ENCODE measurements at places on chromosomes 6 and 20.

GRCh38 chr6:41549673-41550072, 3.5 kb downstream of the FOXP4 start:
- DNase-seq, result no peak

- peak; percentile 75 for DNase-seq
Measured at GRCh38 chr6:70310063-70310694, 7.3 kb upstream of the COL9A1 start.

- DNase-seq, result no peak
Measured at GRCh38 chr6:158628542-158628941, 16.0 kb downstream of the DYNLT1 start.

GRCh38 chr6:42813906-42814444, 32.1 kb downstream of the BICRAL start:
- DNase-seq, result no peak

DNA sequence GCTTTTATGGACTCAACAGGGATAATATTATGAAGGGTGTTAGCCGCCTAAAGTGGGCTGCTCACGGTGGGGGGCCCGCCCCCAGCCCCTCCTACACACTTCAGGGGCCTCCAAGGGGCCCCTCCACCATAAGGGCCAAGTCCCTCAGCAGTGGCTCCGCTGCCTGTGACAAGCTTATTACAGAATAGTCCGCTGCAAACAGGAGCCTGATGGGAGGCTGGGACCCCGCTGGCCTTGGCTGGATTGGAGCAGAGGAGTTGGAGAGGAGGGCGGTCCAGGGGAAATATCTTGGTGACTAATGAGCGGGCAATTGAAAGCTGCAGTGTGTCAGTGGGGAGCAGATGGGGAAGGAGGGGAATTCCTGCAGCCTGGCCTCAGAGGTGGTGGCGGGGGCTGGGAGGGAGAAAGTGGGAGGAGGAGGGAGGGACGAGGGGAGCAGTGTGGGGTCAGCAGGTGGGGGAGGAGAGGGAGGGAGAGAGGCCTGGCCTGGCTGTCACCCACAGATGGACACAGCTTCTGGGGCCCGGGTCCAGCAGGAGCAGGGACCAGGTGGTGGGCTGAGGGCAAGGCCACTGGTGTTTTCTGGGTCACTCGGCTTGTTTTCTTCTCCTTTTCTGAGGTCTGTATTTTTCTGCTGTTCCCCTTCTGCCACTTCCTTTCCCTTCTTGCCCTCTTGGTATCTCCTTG, 57.6 kb upstream of the FOXP4 start:
- peak; percentile 78 for DNase-seq

- peak; percentile 62 for DNase-seq
Measured at GRCh38 chr20:5608442-5609161, 141.6 kb upstream of the SHLD1 start.

- no peak for DNase-seq
Measured at GRCh38 chr6:10491463-10491862, 29.7 kb upstream of the GCNT2 start.

DNA sequence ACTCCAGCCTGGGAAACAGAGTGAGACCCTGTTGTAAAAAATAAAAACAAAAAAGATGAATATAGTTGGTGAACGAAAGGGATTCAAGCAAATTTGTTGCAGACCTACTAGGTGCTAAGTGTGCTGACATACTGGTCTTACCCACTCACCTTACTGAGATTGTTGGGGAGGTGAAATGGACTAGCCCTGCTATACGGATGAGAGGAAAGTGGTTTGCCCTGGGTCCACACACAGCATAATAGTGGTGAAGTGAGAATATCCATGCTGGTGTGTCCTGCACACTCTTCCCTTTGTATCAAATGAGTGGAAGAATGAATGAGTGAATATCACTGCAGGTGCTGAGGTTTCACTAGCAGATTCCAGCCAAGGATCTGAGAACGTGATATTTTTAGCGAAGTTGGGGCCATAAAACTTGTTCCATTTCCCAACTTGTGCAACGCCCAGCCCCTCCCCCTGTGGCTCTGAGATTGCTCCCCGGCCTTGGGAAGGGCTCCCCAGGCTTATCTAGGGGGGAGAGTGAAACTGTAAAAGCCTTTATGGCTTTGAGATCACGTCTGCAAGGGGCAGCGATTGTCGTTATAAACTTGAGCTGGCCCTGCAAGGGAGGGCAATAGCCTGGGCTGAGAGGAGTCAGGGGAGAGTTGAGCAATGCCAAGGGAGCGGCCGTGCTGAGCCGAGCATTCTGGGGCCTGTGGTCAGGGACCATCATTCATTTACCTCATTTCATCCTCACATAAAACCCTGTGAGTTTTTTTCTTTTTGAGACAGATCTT, 33.2 kb upstream of the TTPAL start:
- DNase-seq, result no peak

DNA sequence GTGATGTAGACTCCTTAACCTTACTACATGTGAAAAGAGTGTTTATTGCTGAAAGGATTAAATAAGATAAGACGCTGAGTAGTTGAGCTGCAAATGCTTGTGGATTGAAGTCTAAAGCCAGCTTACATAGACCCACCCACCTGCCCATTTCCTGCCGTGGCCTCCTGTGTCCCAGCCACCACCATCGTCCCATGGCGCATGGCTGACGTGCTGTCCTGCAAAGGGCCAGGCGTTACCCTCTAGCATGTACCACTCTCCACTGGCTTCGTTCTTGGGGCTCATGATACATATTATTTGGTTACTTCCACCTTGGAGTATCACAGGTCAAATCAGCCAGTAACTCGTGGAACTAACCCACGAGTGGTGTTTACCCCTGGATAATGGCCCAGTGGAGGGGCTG, 181.8 kb downstream of the CDH4 start:
- DNase-seq, result no peak

- no peak for DNase-seq
Measured at GRCh38 chr6:3400162-3400561, 56.7 kb downstream of the SLC22A23 start.

GRCh38 chr6:111414373-111414772, 68.6 kb downstream of the REV3L start:
- no peak for DNase-seq

GRCh38 chr6:73078908-73079610, 146.2 kb downstream of the KHDC1L start:
- peak; percentile 3 for DNase-seq

DNA sequence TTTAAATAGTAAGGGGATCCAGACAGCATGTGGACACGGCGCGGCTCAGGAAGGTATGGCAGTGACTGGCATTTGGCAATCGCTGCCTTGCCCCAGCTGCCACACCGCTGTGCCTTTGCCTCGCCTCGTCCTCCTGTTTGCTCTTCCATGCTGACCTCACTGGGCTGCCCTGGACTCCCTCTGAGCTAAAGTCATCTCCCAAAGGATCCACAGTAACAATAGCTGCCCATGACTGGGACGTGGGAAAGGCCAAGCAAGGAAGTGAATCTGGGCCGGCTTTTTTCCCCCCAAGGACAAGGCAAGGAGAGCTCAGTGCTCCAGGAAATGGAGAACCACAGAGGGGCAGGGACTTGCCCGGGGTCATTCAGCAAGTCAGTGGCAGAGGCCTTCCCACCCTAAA, 48.1 kb downstream of the JPH2 start:
- DNase-seq, result peak; percentile 53

DNA sequence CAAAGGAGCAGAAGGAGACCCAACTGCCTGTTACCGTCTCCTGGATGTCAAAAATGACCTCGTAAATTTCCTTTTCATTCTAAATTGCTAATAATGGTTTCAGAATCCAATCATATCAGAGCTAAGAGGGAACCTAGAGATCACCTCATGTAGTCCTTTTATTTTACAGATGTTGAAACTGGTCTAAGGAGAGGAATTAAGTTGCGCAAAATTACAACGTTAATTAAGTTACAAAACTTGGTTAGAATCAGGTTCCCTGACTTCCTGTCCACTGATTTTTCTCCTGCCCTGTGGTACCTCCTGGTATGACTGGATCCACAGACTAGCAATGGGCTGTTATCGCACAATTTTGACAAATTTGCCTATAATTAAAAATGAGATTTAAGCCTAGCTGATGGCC, 9.0 kb upstream of the STK38 start:
- no peak for DNase-seq

DNA sequence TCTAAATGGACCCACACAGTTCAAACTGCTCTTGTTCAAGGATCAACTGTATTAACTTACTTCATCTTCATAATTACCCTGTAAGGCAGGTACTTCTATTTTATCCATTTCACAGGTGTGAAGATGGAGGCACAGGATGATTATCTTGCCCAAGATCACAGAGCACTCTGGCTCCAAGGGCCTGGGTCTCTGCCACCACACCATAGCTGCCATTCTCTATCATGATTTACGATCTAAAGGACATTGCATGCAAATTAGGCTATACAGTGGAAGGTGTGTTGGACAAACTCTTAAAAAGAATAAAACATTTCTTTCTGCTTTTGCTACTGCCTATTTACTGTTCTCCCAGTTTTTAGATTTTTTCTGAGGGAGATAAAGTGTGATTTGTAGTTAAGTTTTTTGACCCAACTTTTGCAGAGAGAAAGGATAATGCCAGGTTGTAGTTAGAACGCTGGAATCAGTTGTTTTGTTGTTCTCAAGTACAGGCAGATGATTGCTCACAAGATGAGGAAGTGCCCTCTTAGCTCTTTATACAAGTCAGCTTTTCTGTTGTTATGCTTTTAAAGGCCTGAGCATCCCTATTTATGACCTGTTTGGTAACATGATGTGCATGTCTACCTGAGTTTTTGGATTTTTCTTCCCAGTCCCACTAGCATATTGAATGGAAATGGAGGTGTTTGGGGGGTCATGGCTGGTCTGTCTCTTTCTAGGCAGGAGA, 247.9 kb downstream of the ZFAND3 start:
- DNase-seq, result no peak

- peak; percentile 34 for DNase-seq
Measured at GRCh38 chr20:17525650-17526049, 5.5 kb downstream of the BFSP1 start.

DNA sequence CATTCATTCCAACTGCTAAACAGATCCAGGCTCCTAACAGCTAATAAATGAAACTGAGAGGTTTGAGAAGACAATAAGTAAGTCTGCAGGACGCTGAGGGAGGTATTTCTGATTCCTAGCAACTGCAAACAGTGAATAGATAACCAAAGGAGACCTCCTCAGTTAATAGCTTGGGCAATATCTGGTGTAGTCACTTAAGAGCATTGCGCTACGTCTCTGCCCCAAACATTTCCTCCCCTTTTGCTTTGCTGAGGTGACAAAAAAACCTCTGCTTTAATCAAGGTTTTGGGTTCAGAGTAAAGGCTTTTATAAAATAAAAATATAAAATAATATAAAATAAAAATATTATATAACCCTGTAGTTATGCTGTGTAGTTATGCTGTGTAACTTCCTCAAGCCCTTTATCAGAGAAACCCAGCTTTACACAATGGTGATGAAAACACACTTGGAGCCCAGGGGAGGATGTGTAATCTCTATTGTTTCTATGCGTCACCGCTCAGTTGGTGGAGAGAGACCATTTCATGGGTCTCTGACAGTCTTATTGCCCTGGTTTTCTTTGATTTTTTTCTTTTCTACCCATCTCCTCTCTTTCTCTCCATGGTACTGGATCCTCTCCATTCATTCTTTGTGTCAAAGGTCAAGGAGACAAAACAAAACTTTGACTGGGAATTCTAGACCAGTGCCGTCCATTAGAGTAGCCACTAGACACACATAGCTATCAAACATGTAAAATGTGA, 18.9 kb upstream of the CALHM5 start:
- DNase-seq, result peak; percentile 79

GRCh38 chr6:170112583-170112860, 178.4 kb downstream of the DLL1 start:
- DNase-seq, result no peak

GRCh38 chr6:25006075-25006474, 70.3 kb upstream of the RIPOR2 start:
- no peak for DNase-seq

DNA sequence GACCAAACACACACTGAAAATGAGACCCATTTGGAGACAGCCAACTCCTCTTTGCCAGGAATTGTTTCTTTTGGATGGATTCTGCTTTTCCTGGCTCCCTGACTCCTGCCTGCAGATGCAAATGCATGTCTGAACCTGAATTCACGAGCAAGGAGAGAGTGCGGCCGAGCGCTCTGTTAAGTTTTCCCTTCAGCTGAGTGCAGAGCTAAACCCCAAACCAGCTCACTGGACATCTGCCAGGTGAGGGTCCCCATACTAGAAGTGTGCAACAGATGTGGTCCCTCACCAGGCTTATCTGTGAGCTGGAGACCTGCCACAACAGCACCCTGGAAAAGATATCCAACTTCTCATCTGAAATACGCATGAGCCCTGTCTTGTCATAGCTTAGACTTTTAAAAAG, 59.0 kb downstream of the CD164 start:
- DNase-seq, result no peak

- no peak for DNase-seq
Measured at GRCh38 chr20:34216382-34216742, 24.9 kb upstream of the ASIP start.

DNA sequence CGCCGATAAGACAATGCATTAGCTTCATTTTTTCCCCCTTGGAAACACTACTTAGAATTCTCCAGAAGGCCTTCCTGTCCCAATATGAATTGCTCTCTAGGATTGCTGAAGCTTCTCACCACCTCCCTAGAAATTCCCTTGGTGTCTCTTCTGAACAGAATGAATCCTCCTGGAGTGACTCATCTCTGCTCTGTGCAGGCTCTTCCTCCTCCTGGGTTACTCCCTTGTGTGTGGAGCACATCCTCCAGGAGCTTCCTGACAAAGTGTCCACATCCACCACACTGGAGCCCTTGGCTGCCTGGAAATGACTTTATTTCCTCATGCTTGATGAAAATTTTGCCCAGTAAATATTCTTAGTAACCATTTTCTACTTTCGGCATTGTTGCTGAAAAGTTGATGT, 54.4 kb downstream of the DTNBP1 start:
- peak; percentile 56 for DNase-seq

DNA sequence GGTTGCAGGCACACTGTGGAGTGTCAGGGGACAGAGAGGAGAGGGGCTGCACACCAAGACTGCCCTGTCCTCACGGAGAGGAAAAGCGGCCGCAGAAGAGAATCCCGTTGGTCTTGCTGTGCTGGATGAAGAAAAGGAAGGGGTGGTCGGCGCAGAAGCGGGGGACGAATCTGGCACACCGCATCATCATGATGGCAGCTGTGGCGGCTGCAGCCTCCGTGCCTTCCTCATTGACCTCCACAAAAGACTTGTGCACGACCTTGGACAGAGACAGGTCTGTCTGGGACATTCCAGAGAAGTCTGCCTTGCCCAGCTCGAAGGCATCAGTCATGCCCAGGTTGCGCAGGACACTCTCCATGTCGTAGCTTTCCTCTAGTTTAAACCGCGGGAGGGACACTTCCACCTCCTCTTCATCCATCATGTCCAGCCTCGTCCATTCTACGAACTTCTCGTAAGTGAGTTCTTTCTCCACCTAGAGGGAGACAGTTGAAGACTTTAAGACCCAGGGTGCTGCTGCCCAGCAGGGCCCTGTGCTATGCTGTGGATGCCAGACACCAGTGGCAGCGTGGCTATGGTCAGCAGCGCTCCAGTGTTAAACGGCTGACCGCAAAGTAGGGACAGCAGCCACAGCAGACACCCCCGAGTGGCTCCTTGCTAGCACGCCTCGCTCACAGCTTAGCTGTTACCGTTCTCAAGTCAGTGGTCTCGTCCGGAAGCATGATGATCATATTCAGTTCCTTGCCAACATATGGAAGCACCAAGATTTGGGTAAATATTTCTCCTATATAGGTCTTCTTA, 22.9 kb downstream of the SERPINB6 start:
- no peak for DNase-seq

- DNase-seq, result peak; percentile 2
Measured at GRCh38 chr6:9851541-9852380, 563.1 kb downstream of the TFAP2A start.

- no peak for DNase-seq
Measured at GRCh38 chr6:156507656-156508055, 269.5 kb upstream of the ARID1B start.

GRCh38 chr20:49615401-49616153, 47.6 kb upstream of the PTGIS start:
- no peak for DNase-seq

Data from cardiac fibroblast (primary cell).